ENCODE measurements at places on chromosomes 3 and 15.
A peak's percentile ranks its signal among the peaks of the same experiment; 100 is the strongest.

DNA sequence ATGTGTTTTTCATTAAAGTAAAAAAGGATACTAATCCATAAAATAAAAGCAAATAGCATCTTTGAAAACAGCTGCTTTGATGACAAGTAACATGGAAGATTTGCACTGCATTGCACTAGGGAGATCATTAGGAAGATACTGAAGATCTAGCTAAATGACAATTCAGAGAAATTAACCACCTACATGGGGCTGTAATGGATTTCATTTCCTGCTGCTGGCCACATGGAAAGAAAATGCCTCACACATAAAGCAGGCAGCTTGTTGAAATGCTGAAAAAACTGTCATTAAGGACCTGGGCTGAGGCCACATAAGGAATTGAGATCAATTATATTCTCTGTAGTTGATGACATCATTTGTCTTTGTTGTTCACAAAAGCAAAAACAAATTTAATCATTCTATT, 94.1 kb downstream of the PYDC2 start:
- DNase-seq: no peak

GRCh38 chr3:62625268-62625667, 249.9 kb downstream of the CADPS start:
- no peak for DNase-seq

GRCh38 chr3:115520651-115521245, 102.6 kb upstream of the GAP43 start:
- DNase-seq: no peak

- DNase-seq: no peak
These were observed 5.0 kb downstream of the TMEM207 start for GRCh38 chr3:190444576-190445145.

DNA sequence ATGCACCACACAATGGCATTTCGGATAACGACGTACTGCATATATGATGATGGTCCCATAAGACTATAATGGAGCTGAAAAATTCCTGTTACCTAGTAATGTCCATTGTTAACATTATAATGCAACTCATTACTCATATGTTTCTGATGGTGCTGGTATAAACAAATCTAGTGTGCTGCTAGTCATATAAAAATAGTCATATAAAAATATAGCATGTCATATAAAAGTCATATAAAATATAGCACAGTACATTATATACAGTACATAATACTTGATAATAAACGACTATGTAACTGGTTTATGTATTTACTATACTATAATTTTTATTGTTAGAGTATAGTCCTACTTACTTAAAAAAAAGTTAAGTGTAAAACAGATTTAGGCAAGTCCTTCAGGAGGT, 50.6 kb downstream of the HACD2 start:
- no peak for DNase-seq

DNA sequence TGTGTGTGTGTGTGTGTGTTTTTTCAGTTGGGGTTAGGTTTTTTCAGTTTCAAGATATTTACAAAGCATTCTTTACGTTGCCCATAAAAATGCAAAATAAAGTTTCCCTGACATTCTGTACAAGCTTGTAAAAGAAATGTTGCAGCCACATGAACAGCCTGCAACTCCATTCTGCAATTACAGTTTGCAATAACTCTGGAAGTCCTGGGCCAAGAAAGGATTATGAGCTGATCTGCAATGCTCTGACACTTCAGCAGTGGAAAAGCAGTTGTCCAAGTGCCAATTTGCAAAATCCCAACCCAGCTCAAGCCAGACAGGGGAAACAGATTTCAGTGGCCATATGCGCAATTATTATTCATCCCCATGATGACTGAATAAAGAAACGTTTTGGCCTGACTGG, 322.1 kb downstream of the MEX3B start:
- no peak for DNase-seq

GRCh38 chr3:113695786-113696645, at the start of gene USF3:
USF3 (minus strand) TSS chr3:113696642; CDS start chr3:113674878, 21,764 bp downstream.
- peak; percentile 82 for DNase-seq

DNA sequence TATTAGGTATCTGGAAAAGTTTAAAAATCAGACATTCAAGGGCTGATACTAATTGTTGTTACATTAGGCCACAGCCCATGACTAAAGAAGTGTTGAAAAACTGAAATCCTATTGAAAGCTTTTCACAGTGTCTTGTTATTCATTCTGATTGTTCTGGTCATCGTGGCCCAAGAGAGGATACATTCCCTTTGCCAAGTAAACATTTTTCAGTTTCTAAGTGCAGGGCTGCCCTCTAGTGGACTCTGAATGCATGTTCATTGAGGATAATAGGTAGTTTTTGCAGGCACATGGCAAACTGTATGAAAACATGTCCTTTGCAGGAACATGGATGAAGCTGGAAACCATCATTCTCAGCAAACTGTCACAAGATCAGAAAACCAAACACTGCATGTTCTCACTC, 181.1 kb downstream of the MYRIP start:
- DNase-seq: no peak

- DNase-seq: no peak
These were observed 486.3 kb downstream of the SHQ1 start for GRCh38 chr3:72361990-72362389.

- no peak for DNase-seq
These were observed 221.2 kb upstream of the LINGO1 start for GRCh38 chr15:77853910-77854309.

Measured in CD4-positive, CD25-positive, alpha-beta regulatory T cell (primary cell).